ENCODE measurements at places on chromosomes 1 and 21.

DNA sequence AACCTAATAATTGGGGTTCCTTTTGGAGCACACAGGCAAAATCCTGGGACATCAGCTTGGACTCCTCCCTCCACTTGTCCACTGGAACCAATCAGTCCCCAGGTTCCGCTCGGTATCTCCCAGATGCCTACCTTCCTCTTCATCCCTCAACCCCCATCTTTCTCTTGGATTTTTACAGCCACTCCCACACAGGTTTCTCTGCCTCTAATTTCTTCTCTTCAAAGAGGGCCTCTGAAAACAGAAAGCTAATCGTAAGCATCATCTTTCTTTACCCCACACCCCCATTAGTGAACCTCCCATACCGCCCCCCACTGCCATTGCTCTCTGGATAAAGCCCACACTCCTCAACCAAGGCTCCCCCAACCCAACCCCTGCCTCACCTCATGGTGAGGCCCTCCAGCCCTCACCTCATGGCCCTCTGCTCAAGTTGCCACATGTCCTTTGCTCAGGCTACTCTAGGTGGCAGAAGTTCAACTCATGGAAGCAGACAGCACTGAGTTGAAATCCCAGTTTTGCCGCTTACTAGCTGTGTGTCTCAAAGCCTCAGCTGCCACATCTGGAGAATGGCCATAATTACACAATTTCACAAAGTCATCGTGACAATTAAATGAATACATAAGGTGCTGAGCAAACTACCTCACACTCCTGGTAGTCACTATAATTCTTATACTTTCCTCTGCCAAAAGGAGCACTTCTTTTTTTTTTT, 18.1 kb upstream of the WASF2 start:
- no peak for DNase-seq

DNA sequence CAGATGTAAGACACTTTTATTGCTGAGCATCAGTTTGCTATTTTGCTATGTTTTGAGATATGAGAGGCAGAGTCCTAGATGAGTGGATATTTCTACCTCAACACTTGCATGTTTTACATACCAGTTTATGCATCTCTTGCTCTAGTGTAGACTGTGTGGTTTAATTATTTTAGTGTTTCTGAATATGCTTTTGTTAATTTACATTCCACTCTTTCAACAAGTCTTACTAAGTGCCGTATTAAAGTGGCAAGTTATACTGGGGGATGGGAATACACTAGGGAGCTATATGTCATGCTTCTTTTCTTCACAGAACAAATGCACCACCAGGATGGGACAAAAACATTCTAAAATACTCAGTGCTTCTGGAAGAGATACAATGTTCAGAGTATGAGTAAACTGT, 507.7 kb upstream of the PRMT6 start:
- no peak for DNase-seq

DNA sequence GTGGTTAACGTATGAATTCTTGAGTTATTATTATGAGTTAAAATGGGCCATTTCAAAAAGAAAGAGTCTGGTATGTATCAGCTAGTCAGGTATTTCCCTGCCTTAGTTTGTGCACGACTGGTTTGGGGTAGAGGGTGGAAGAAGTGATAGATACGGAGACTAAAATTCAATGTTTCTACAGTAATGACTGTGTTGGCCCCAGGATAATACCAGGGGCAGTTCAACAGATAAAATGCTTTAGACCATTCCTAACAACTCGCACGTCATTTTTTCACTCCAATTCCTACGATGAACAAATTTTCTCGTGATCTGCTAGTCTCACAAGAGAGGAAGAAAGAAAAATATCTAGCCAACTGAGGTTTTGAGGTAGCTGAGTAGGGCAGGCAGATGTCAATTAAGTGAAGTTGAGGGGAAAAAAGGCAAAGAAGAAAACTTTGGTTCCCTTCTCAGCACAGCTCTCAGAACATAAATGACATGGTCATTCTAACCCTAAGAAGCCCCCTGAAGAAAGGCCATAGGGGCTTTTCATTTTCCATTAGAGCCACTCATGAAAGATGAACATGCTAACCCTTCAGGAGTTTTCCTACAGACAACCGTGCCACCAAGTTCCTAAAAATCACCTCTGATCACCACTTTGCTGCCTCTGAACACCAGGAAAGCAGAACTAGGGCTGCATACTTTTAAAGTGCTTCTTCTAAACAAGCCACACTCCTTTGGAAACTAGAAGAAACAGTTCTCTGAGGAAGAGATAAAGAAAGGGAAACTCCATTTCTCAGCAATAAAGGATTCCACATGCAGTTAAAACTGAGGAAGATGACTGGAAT, 5.6 kb downstream of the MCOLN2 start:
- DNase-seq = no peak

GRCh38 chr1:2983319-2983705, 38.0 kb upstream of the ACTRT2 start:
- DNase-seq = no peak

DNA sequence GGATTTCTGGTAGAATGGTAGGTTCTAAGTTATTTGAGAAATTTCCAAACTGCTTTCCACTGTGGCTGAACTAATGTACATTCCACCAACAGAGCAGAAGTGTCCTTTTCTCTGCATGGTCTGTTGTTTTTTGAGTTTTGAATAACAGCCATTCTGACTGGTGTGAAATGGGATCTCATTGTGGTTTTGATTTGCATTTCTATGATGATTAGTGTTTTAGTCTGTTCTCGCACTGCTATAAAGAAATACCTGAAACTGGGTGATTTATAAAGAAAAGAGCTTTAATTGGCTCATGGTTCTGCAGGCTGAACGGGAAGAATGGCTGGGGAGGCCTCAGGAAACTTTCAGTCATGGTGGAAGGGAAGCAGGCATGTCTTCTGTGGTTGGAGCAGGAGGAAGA, 80.3 kb downstream of the SDCCAG8 start:
- DNase-seq = no peak

- no peak for DNase-seq
These were observed 264.7 kb downstream of the SPATA17 start for GRCh38 chr1:217895841-217896240.

DNA sequence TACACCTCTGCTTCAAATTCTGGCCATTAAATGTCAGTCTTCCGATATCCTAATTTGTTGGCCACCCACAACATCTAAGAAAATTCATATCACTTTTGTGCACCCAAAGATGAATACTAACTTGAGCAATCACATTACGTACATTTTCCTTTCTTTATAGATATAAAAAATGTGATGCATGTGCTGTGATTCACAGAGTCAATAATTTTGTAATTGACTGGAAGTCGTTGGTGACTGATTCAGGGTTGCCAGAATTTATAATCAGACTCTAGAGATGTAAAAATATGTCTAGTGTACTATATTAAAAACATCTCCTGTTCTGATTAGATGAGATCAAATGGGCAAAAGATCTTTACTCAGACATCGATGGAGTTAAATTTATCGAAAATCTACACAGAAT, 150.0 kb upstream of the KCTD3 start:
- no peak for DNase-seq

- no peak for DNase-seq
These were observed 100.7 kb upstream of the OLFM3 start for GRCh38 chr1:102097451-102097850.

Measured in activated T-helper 1 cell treated with Interleukin-2 at 50 U/mL for 16 hours (primary cell).